ENCODE measurements at places on chromosomes 1 and 21. TPM values are rescaled to one million over a fixed set of nuclear protein-coding genes. Genes with fewer than 3 reads are reported as not detected.

The IGFN1 gene
- not detected for total RNA-seq

The PBX1 gene
- 0.16 TPM for total RNA-seq

The KCNK2 gene
- total RNA-seq, result not detected

The RYR2 gene
- 0.11 TPM for total RNA-seq

The RGS2 gene
- 9.4 TPM for total RNA-seq

The BCL2L15 gene
- 1.2 TPM for total RNA-seq

The INSRR gene
- 0.07 TPM for total RNA-seq

The RGSL1 gene
- not detected for total RNA-seq

The F13B gene
- total RNA-seq, result not detected

The SPRR2B gene
- not detected for total RNA-seq

The SERPINC1 gene
- total RNA-seq, result not detected

The IQGAP3 gene
- 4.7 TPM for total RNA-seq

The SLFNL1 gene
- 0.09 TPM for total RNA-seq

The DPM3 gene
- total RNA-seq, result 40.9 TPM

The C8B gene
- total RNA-seq, result not detected

- DNase-seq, result no peak
These were observed 250.0 kb downstream of the FOXD2 start for GRCh38 chr1:47687631-47688460.

GRCh38 chr1:6260433-6260934 lies 414 bp downstream of the GPR153 start:
- no peak for DNase-seq

DNA sequence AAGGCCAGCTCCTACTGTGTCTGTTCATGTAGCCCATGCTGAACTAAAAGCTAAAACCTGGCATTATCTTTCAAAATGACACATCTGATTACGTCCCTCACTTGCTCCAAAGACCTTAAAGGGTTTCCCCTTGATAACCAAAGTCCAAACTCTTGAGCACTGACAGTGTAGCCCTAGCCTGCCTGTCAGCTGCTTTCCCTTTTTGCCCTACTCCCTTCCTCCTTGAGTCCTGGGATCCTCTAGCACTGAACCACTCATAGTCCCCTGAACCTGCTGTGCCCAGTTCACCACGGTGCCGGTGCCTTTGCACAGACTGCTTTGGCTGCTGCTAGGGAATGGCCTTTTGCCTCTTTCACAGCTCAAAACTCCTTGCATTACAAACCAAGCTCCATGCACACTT lies 67.5 kb downstream of the PLXNA2 start:
- DNase-seq, result no peak

DNA sequence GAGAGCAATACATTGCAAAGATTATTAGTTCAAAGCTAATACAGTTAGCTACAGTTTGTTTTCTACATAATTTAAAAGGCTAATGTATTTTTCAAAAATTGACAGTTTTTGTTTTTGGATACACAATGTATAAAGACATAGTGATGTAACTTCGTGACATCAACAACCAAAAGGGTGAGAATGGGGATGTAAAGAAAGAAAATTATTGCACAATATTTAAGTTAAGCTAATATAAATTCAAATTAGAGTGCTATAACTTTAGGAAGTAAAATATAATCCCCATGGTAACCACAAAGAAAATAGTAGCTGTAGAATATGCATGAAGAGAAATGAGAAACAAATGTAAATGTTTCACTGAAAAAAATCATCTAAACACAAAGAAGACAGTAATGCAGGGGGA lies 334.4 kb upstream of the DEPDC1 start:
- no peak for DNase-seq

DNA sequence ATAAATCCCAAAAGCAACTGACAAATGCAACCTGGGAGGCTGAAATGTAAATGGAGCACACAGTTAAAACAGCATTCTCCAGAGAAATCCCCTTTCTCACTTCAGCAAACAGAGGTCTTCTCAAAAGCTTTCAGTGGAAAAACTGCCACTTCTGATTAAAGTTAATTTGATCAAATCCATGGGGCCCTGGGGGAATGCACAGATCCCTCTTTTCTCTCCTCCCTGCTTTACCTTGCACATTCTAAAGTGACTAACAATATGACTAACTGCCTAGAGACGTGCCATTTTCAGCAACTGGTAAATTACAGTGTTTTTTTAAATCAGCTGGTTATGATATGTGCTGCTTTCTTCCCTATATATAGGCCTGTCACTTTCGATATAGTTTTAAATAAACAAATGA lies 142.5 kb downstream of the RERE start:
- no peak for DNase-seq

- no peak for DNase-seq
These were observed 60.0 kb upstream of the HMCN1 start for GRCh38 chr1:185674201-185674600.

DNA sequence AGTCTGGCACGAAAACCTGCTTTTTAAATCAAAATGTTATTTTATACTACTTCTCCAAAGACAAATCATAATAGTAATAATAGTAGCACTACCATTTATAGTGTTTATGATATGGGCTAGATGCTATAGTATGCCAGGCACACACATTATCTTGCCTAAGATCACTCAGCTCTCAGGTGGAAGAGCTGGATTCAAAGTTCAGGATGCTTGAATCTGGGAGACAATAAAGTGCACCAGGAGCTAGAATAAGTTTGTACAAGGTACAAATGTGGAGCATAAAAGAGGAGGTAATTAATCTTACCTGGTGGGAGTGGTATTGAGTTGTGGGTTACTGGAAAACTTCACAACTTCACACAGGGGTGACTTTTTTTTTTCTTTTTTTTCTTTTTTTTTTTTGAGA lies 10.0 kb upstream of the ELOVL1 start:
- no peak for DNase-seq

GRCh38 chr1:8671306-8671917 lies 146.0 kb downstream of the RERE start:
- DNase-seq, result no peak

DNA sequence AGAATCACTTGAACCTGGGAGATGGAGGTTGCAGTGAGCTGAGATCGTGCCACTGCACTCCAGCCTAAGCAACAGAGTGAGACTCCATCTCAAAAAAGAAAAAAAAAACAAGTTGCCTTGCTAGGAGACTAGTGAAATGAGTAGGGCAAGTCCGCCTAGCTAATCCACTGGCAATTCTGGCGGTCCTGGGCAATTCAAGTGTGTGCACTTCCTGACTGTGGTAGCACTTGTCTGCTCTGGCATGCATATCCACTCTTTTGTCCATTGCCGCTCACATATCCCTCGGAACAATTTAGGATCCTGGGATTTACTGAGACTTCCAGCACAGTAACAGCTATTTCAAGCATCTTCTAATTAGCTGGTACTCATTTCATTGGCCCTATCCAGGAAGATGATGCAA lies 426.3 kb upstream of the ADGRL2 start:
- DNase-seq, result no peak

GRCh38 chr1:199665371-199665770 lies 362.1 kb upstream of the NR5A2 start:
- DNase-seq, result no peak

DNA sequence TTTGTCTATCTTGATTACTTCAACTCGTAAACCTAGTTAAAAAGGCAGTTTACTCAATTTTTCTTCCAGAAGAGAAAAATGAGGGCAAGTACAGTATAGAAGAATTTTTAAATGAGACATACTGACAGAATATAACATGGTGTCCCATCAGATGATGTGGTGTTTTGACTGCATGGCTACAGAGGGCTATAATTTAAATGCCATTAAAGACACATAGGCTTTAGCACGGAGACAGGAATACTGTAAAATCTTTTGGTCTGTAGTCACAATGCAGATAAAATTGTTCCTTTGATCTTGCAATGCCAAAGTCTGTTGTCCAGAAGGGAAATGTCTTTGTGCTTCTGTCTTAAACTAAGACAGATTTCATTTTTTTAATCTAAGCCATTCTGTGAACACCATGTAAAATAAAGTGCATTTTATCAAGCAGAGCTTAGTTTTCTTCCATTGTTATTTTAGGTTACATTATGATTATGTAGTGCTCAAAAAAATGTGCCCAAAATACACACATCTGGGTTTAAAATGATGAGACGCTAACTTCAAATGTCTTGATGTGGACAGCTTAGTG lies 249.6 kb downstream of the PTPRC start:
- DNase-seq, result no peak

DNA sequence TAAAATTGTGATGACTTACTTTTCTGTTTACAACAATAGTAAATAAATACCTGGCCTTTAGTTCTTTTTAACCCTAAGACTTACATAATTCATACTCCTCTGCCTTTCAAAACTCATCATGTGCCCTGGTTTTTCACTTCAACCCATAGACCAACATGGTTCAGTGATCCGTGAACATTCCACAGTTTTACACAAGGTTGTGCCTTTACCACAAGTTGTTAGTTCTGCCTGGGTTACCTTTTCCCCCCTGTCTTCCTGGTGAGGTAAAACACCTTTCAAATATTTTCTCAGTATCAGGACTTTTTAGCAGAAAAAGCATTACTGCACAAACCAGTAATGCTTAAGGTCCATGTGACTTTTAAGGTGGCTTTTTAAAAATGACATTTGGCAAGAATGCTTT lies 1466.4 kb downstream of the PLA2G4A start:
- no peak for DNase-seq

GRCh38 chr1:68281946-68282615 lies 49.8 kb upstream of the WLS start:
- no peak for DNase-seq

- DNase-seq, result peak; percentile 52
These were observed 46.3 kb downstream of the GPA33 start for GRCh38 chr1:167043752-167044488.

GRCh38 chr1:119924948-119925898 lies 28.9 kb upstream of the ADAM30 start:
- no peak for DNase-seq

DNA sequence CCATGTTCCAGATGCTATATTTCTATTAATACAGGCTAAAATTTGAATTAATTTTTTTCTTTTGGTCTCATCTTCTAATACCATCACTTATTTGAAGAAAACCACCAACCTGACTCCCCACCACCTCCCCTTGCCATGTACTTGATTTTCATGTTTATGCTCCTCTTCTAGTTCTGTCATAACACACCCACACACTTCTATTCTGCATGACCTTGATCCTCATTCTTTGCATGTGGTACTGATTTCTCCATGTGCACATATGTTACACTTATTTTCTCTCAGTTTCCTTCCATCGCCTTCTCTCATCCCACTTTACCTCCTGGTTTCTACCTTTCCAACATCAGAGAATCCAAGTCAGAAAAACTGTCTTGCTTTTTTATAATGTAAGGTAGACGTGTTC lies 78.9 kb upstream of the ARID1A start:
- DNase-seq, result no peak

DNA sequence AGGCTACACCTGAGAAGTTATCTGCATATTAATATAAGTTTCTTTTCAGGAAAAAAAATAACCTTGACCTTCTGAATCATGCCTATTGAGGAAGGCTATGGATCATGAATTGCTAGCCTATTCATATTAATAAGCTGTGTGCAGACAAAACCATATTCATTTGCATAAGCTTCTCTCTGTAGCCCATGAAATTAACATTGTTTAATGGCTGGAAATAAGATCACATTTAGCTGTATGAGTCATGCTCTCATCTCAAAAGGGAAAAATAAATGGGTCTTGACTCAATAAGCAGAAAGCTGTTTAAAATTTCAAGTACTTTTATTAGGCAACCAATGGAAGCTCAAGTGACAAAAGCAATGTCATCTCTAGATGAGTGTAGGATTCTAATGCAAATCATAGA lies 330.0 kb upstream of the DEPDC1 start:
- no peak for DNase-seq

GRCh38 chr1:88647749-88648415 lies 36.2 kb upstream of the PKN2 start:
- DNase-seq, result no peak

Data from CD8-positive, alpha-beta memory T cell (primary cell).